ENCODE measurements at places on chromosomes 12 and 14. TPM values are rescaled to one million over a fixed set of nuclear protein-coding genes. Genes with fewer than 3 reads are reported as not detected.
A peak's percentile ranks its signal among the peaks of the same experiment; 100 is the strongest.

DNA sequence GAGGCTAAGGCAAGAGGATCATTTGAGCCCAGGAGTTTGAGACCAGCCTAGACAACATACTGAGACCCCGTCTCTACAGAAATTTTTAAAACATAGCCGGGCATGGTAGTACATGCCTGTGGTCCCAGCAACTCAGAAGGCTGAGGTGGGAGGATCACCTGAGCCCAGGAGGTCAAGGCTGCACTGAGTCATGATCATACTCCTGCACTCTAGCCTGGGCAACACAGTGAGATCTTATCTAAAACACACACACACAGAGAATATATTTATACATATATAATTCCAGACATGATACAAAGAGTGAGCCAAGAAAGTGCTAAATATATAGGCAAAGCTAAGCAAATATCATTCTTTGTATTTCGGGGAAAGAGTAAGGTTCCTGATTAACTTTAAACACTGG lies 9.4 kb downstream of the ZFC3H1 start:
- DNase-seq: no peak

GRCh38 chr14:46322730-46323403 lies 328.7 kb downstream of the RPL10L start:
- DNase-seq: no peak

- DNase-seq: peak; percentile 72
These were observed 4.7 kb upstream of the CREBL2 start for GRCh38 chr12:12606781-12607589.

Gene COA8
- total RNA-seq: 50.6 TPM

DNA sequence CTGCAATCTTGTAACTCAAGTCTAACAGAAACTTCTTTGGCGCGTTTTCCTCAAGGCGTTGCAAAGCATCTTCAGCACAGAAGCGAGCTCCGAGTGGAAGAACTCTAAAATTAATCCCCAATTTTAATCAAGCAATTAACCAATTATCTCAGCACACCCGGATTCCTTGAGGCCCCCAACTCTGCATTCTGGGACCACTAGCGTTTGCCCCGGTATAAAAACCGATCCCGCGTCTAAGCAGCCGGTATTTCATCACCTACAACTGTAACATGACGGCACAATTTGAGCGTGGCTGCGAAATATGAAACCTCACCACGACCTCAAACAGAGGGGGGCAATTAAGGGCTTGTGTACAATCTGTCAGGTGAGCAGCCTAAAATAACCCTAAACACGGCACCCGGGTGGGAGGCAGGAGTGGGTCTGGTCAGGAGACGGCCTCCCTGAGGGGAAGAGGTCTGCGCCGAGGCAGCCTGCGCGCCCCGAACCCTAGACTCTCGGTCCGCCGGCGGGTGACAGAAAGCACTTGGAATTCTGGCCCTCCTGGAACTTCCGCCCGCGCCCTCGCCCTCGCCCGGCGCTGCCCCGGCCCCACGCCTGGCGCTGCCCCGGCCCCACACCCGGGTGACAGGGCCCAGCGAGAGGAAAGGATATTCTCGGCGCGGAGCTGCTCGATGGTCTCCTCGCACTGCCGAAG lies 594 bp downstream of the ZCCHC8 start:
- peak; percentile 48 for DNase-seq

DNA sequence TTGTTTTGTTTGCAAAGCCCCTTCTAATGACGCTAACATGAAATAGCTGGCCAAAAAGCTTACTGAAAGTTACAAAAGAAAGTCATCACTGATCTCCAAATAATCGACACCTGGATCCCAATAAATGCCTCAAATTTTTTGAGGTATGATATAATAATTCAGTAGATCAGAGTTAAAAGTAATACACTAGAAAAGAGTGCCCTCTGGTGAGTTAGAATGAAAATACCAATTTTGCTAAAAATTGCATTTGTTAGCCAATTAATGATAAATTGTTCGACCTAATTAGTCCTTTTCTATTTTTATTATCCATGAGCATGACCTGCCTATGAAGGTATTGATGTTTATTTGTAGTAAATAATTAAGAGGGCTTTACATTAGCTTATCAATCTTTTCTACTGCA lies 78.6 kb downstream of the CEP128 start:
- DNase-seq: no peak

DNA sequence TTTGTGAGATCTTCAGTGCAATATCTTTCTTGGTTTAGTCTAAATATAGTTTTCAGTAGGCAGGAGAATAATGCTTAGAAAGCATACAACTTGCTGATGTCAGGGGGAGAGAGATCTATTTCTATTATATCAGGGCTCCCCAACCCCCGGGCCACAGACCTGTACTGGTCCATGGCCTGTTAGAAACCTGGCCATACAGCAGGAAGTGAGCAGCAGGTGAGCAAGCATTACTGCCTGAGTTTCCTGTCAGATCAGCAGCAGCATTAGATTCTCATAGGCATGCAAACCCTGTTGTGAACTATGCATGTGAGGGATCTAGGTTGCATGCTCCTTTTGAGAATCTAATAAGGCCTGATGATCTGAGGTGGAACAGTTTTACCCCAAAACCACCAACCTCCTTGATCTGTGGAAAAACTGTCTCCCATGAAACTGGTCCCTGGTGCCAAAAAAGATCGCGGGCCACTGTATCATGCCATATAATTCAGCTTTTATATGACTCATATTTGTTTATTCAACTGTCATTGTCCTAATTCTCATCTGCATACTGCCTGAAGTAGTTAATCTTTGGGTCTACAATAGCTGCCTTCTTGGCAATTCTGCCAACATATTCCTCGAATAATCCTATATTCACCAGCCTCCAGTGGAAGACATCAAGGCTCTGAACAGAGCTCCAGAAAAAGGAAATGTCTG lies 163.6 kb upstream of the DYRK2 start:
- DNase-seq: peak; percentile 7

- DNase-seq: no peak
These were observed 39.6 kb downstream of the RHOF start for GRCh38 chr12:121753844-121754264.

Gene RITA1
- 58.8 TPM for total RNA-seq

Gene KLRG1
- 2.3 TPM for total RNA-seq

- DNase-seq: no peak
These were observed 30.2 kb downstream of the CACNA1C start for GRCh38 chr12:2083008-2083407.

- DNase-seq: peak; percentile 33
These were observed 84.3 kb downstream of the TMEM30B start for GRCh38 chr14:61196792-61197191.

DNA sequence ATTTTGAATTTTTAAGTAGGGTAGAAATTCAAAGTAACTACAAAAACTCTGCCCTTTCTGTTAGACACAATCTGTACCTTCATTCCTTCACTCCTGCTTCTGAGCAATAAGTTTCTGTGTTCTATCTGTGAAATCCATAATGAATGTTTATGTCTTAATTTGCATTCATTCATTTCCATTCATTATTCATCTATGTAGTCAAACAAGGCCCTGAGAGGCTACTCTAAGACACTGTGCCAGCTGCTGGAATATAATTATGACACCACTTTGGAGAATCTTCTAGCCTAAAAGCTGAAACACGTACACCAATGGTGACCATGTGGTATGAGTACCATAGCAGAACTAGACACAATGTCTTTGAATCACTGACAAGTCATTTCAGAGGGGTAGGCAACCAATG lies 199.9 kb upstream of the FAR2 start:
- DNase-seq: no peak

- no peak for DNase-seq
These were observed 155.9 kb downstream of the KCNH5 start for GRCh38 chr14:62889364-62889763.

GRCh38 chr14:67645414-67645813 lies 25.7 kb downstream of the ARG2 start:
- DNase-seq: no peak

GRCh38 chr14:95256002-95256775 lies 63.5 kb downstream of the CLMN start:
- no peak for DNase-seq

Gene EPYC
- not detected for total RNA-seq

Gene CLEC9A
- total RNA-seq: not detected

GRCh38 chr12:124293286-124294003 lies 1.4 kb upstream of the RFLNA start:
- DNase-seq: no peak

DNA sequence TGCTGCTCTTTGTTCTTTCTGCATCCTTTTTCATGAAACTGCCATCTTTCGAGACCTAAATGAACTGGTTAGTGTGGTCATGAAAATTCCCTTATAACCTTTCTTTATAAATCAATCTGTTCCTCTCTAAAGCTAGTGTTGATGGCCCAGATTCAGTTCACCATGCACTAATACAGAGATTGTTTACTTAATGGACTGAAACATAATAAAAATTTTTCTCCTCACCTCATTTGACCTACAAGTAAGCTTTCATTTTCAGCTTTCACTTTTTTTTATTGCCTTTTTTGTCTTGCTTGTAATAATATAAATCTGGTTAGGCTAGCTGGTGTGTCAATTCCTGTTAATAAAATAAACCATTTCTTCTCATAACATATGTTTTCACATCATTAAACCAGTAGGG lies 183.8 kb downstream of the CCDC59 start:
- no peak for DNase-seq

GRCh38 chr14:56422703-56423213 lies 156.8 kb upstream of the TMEM260 start:
- peak; percentile 43 for DNase-seq

GRCh38 chr12:122533856-122534255 lies 6.8 kb downstream of the KNTC1 start:
- no peak for DNase-seq

Gene IL22
- not detected for total RNA-seq

Gene LMO3
- not detected for total RNA-seq

Gene PRPF40B
- 10.5 TPM for total RNA-seq

DNA sequence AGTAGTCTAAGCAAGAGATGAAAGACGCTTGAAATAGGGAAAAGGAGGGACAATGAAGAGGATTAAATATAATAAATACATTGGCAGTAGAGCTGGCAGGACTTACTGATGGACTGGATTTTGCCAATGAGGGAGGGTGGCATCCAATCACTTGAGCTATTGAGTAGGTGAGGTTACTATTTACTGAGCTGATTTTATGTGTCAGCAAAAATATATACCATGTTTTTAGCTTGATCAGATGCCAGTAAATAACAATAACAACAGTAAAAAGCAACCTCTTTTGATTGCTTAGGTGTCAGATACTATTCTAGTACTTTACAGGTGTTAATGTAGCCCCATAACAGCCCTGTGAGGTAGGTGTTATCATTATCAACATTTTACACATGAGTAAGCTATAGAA lies 187.5 kb upstream of the LMNTD1 start:
- DNase-seq: no peak

GRCh38 chr14:95235351-95235750 lies 78.0 kb upstream of the DICER1 start:
- DNase-seq: no peak

- DNase-seq: peak; percentile 51
These were observed 172.2 kb upstream of the GZMB start for GRCh38 chr14:24806061-24806678.

DNA sequence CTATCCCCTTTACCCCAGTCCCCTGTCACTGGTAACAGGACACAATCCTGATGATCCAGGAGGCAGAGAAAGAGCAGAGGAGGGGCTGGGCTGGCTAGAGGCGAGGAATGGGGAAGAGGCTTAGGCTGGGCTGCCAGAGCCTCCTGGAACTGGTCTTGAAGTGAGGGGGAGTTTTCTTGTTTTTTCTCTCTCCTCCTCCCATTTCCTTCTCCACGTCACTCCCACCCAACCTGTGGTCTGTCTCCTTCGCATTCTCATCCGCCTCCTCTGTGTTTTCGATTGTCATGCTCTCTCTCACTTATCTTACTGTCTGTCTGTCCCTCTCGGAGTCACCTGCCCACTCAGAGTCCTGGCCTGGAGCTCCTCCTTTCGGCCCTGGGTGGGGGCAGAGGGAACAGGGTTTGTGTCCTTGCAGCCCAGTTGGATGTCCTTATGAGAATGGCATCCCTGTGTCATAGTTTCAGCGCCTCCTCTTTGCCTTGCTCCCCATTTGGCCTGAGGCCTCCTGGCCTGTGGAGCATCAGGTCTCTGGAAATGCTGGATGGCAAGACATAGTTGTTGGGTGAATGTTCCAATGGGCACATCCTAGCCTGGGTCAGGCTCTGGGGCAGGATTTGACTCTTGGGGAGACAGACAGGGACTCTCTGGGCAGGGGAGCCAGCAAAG lies 3.4 kb upstream of the KRT80 start:
- DNase-seq: no peak

DNA sequence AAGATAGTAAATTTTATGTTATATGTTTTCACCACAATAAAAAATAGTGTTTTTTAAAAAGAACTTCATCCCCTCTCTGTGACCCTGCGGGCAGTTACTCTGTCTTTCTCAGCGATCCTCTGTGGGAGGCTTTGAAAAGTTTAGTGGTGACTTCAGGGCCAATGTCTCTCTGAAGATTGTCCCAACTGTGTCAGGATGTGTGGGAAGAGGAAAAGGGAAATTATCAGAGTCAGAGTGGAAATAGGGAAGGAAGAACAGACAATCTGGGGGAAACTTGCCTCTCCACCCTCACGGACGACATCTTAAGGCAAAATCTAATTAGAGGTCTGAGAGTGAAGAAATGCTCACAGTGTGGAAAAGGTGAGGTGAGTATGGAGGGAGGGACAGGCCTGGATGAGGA lies 3.5 kb upstream of the OR10P1 start:
- no peak for DNase-seq

Gene MIP
- not detected for total RNA-seq

DNA sequence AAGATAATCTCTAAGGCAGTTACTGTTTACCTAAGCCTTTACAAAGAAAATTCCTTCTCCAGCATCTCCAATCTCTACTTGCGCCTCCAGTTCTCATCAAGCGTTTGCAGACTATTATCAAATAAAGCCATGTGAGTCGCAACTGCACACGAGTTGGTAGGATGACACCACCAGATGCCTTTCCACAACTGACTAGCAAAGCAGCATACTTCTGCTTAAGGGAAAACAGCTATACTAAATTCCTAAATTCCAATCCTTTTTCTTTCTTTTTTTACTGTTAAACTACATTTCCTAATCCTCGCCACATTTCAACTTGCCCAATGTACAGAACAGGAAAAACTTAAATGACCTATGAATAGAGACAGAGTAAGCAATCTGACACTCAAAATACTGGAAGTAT lies 166.7 kb downstream of the ITPR2 start:
- no peak for DNase-seq

Gene HOXC11
- not detected for total RNA-seq

- no peak for DNase-seq
These were observed 2.7 kb upstream of the GZMH start for GRCh38 chr14:24612196-24612595.

- DNase-seq: no peak
These were observed 97.3 kb downstream of the RIN3 start for GRCh38 chr14:92610849-92611271.

All from HT1080 (cell line).